CD4-positive, alpha-beta T cell treated with Interleukin-2 at 100 ng/mL for 4 hours (primary cell): ENCODE measurements at places on chromosomes 4 and X.
A peak's percentile ranks its signal among the peaks of the same experiment; 100 is the strongest.

- DNase-seq: no peak
Observed at GRCh38 chr4:81227138-81227537, 12.1 kb upstream of the PRKG2 start.

GRCh38 chrX:25010784-25011588, 4.8 kb downstream of the ARX start:
- no peak for DNase-seq

DNA sequence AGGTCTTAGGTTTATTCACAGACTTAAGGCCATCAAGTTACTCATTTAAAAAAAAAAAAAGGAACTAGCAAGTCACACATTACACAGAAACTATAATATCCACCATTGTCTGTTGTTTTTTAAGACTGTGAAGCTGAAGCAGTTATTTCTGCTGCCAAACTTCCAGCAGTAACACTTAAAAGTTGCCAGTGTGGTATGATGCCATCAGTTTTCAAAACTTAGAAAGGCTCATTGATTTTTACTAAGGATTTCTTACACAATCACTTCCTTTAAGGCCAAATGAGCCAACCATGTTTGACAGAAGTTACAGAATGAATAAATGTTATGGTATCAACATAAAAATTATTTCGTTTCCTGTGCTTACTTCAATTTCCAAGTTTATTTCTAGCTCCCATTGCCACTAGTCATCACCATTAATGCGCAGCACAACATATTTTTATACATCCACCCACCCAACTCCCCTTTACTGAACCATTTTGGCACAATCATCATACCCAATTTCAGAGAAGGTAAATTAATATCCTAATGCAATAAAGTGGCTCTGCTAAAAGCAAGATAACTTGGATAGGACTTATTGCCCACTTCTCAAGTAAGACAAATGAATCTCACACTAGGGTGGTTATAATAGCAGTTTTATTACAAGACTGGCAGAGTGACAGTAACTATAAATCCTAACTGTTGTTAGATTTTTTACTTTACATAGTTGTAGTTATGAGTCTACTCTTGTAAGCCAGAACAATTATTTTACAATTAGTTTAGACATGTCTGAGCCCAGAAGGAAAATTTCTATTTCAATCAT, 13.1 kb downstream of the PDGFC start:
- no peak for DNase-seq

- no peak for DNase-seq
Observed at GRCh38 chr4:67996127-67996526, 32.8 kb upstream of the TMPRSS11A start.

- no peak for DNase-seq
Observed at GRCh38 chr4:166896254-166896653, 338.0 kb downstream of the SPOCK3 start.

DNA sequence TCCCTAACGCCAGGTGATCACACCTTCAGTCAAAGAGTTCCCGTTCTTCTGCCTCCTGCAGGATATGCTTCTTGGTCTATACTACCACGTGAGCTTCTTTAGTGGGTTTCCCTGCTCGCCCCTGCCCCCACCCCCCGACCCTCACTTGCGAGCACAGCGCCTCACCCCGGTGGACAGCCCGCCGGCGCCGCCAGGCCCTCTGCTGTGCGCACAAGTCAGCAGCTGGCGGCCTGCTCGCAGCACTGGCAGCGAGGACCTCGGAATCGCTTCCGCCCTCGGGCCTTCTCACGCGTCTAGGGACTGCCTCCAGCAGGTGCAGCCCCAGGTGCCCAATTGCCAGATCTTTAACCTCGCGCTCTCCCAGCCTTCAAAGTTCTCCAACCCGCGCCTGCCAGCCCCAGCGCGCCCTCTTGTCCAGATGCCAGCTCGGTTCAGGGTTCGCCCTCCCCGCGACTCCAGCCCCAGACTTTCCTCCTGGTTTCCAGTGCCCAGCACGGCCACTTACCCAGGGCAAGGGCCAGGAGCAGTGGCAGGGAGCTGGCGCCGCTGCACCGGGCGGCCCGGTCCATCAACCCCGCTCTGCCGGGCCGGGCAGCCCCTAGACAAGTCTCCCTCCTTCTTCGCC, 454 bp downstream of the BTC start:
- DNase-seq: no peak

GRCh38 chr4:1795299-1796195, 2.5 kb downstream of the FGFR3 start:
- DNase-seq: no peak

DNA sequence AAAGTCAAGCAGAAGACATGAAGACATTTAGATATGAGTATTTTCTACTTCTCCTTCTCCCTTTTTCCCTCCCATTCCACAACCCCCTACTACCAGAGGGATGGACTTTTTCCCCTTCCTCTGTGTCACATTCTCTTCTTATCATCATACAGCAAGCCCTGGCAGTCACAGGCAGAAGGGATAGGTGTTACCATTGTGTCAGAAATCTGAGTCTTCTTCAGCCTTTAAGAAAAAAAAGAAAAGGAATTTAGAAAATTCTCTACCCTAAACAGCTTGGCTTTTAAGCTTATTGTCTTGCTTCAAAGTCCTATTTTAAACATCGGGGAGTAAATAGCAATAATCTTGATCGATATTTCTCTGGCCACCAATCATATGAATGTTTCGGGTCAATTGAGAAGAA, 30.9 kb upstream of the ADH1C start:
- DNase-seq: no peak

- DNase-seq: no peak
Observed at GRCh38 chr4:113157086-113157857, 107.8 kb downstream of the ANK2 start.

GRCh38 chrX:115266300-115266699, 23.2 kb upstream of the LUZP4 start:
- no peak for DNase-seq

DNA sequence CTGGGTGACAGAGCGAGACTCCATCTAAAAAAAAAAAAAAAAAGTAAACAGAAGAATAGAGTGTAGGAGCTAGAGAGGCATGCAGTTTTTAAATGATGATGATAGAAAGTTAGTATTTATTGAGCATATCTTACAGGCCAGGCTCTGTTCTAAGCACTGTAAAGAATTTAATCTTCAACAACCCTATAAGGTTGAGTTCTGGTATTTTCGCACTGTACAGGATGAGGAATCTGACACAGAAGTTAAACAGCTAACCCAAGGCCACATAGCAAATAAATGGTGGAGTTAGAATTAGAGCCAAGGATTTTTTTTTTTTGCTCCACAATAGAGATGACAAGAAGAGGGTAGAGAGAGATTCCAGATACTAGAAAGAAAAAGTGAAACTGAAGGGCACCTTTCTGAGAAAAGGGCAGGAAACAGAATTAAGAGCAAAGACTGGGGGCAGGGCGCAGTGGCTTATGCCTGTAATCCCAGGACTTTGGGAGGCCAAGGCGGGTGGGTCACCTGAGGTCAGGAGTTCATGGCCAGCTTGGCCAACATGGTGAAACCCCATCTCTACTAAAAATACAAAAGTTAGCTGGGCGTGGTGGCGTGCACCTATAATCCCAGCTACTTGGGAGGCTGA, 56.1 kb downstream of the KLHL5 start:
- DNase-seq: peak; percentile 24

- no peak for DNase-seq
Observed at GRCh38 chrX:141314441-141314840, 72.1 kb upstream of the SPANXC start.

- no peak for DNase-seq
Observed at GRCh38 chrX:77426811-77427210, 20.4 kb upstream of the FGF16 start.

- DNase-seq: no peak
Observed at GRCh38 chr4:140448830-140449229, 21.4 kb upstream of the CLGN start.

DNA sequence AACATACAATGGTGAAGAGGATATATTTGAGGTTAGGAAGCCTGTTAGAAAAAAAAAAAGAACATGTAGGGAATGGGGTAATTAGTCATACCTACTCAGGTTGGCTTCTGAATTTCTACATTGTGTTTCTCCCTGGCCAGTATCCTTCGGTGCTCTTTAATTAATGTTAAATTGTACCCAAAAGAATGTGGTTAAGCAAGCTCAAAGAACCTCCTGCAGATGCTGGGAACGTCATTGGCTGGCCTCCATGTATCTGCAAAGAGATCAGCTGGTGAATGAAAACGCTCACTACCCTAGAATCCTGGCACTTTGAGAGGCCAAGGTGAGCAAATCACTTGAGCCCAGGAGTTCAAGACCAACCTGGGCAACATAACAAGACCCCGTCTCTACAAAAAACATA, 942.3 kb upstream of the PRKX start:
- DNase-seq: no peak

DNA sequence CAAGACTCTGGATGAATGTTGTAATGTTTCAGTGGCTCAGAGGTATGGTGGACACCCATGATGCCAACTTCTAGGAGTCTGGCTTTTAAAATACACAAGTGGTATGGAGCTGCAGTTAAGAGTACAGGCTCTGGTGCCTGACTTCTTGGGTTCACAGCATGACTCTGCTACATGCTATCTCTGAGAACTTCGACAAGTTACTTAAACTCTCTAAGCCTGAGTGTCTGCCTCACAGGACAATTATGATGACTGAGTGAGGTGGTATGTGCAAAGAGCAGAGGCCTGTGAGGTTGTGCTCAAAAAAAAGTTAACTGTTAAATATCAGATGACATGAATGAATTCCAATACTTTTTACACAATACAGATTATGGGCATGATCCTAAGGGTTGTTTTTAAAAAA, 90.9 kb upstream of the SRD5A3 start:
- DNase-seq: no peak

DNA sequence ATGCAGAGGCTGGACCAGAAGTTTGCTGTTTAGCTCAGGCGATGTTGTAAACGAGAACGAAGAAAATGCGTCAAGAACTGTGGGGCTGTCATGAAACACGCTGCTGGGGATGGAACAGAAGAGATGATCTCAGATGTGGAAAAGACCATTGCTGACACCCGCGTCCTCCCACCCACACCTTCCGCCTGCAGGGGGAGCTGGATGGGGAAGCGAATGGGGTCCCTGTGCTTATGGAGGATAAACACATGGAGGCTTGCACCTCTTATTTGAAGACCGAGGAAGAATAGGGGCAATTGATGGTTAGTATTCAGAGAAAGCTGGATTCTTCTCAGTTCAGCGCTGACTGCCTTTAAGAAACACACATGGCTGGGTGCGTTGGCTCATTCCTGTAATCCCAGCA, 63.9 kb downstream of the GPR143 start:
- no peak for DNase-seq

DNA sequence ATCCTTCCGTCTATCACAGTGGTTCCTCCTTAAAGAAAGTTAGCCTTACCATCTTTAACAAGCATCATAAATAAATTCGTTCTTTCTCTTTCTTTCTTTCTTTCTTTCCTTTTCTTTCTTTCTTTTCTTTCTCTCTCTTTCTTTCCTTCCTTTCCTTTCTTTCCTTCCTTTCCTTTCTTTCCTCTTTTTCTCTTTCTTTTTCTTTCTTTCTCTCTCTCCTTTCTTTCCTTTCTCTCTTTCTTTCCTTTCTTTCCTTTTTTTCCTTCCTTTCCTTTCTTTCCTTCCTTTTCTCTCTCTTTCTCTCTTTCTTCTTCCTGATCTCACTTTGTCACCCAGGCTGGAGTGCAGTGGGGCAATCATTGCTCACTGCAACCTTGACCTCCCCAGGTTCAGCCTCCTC, 60.4 kb downstream of the ENPP6 start:
- no peak for DNase-seq

- no peak for DNase-seq
Observed at GRCh38 chr4:185909972-185910371, 98.0 kb upstream of the SORBS2 start.

DNA sequence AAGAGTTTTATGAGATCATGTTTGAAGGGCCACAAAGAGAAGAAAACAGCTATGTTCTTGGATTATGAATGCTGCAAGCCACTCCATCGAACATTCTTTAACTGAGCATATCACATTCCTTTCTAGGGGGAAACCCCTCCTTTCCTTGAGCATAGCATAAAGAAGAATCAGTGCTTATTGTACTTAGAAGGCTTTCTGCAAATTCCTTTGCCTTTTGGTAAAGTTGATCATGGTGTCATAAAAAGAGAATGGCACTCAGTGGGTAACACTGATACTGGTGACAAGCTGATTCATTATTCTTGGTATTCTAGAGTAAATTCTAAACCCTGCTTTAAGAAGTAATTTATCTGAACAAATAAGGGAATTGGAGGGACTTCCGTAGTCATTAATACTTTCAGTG, 88.5 kb upstream of the GPR34 start:
- no peak for DNase-seq

DNA sequence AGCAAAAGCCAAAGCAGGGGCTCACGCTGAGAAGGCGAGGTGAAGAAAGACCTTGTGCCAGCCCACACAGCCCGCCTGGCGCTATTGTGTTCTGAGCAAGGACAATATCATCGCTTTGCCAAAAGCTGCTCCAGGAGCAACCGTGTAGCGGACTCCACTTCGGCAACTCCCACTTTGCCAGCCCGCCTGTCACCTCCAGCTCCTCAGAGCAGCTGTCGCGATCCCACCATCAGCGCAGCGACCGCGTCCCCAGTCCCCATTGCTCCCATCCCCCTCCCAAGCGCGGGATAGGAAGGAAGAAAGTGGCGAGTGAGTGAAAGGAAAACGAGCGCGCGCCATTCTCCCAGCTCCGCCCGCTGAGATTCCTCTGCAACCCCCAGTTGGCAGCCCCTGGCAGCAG, 759 bp downstream of the ZC4H2 start:
- DNase-seq: peak; percentile 1
